NCI-H2029 treated with DMSO at 0.1 percent for 48 hours (cell line): ENCODE measurements at places on chromosomes 2 and 18.

DNA sequence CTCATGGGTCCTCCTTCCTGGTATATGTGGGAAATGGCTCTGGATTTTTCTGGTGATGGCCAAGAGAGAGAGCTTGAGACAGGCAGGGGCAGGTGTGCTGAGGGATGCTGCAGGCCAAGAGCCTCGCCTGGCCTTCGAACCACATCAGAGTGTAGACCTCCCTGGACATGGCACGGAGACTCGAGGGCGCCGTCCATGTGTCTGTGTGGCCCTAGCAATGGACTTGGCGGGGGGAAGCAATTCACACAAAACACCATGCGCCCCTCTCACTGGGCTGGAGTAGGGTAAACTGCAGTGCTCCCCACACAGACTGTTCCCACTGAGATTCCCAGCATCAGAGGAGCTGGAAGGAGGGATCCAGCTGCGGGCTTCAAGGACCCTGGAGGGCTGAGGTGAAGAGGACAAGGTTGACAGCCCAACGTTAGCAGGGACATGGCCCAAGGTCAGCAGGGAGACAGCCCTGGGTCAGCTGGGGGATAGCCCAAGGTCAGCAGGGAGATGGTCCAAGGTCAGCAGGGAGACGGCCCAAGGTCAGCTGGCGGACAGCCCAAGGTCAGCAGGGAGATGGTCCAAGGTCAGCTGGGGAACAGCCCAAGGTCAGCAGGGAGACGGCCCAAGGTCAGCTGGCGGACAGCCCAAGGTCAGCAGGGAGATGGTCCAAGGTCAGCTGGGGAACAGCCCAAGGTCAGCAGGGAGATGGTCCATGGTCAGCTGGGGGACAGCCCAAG is 75.4 kb upstream of the HDAC4 start:
- no peak for DNase-seq

DNA sequence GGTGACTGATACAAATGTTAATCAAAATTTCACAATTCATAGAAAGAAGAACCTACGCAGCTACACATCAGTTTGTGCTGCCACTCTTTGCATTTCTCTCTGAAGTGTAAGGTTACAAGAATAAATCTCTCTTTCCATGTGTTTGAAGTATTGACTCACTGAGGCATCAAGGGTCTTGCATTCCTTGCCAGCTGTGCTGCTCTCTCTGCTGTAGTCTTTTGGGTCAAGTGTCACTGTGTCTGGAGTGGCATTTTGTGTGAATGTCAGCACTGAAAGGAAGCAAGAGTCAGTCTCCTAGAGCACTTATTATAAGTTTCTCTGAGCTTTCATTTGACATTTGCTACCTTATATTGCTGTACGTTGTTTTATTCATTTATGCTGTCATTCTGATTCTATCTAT is 1696.1 kb upstream of the LRRTM1 start:
- DNase-seq = no peak

DNA sequence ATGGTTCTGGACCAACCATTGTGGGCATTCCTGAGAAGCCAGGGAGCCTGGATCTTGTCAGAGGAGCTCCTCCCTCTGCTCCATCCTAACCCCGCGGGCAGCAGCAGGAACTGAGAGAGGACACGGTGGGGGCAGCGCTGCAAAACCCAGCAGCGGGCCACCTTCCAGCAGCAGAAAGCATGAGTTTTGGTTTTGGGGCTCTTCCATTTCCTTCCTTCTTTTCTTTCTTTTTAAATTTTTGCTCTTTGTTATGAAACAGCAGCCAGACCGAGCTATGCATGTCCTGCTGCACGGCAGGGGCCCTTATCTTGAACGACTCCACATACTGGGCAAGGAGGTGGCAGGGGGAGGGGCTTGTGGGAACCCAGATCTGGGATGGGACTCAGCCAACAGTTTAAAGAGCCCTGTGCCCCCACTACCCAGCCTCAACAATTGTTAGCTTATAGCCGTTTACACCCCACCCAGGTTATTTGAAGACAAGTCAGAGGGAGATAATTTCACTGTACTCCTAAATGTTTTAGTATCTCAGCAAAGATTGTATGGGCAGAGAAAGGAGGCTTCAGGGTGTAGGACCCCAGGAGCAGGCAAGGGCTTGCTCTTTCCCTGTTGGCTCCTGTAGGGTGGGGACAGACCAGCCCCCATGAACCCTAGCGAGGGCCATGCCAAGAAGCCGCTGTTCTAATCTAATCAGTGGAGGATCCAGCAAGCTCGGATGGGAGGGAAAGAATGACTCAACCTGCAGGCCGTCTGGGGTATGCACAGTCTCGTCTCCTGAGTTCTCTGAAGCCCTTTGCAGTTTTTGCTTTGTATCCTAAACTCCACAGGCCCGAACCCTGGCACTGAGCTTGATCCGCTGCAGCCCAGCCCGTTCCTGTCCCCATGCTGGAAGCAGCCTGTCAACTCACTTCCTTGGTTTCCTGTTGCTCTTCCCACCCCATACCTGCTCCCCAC is 75.3 kb downstream of the LRRFIP1 start:
- DNase-seq = no peak

DNA sequence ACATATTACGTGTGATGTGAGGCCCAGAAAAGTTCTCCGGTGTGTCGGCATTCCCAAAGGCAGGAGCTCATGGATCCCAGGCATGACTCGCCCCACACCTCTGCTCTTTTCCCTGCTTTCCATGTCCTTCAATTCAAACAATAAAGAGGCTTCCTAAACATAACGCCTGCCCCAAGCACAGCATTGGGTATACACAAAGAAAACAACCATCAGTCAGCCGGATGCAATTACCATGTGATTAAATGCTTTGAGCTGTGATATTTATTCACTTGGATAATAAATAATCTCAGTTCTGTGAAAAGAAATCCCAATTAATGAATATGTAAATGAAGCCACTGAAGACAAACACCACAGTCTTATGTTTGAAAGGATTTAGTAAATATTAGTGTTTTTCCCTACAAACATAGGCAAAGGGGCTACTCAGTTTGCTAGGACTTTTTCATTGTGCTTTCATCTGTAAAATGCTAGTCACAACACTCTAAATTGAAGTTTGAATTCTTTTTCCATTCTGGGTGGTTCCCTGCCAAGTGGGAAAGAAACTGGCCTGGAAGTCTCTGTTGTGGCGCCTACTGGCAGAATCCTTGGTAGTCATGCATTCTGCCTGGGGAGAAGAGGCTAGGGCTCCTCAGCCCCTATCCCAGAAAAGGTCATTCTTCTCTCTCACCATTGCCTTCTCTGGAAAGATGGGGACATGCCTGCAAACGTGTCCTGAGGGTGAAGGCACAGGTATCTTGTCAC is 144.7 kb downstream of the COL6A3 start:
- DNase-seq = no peak

DNA sequence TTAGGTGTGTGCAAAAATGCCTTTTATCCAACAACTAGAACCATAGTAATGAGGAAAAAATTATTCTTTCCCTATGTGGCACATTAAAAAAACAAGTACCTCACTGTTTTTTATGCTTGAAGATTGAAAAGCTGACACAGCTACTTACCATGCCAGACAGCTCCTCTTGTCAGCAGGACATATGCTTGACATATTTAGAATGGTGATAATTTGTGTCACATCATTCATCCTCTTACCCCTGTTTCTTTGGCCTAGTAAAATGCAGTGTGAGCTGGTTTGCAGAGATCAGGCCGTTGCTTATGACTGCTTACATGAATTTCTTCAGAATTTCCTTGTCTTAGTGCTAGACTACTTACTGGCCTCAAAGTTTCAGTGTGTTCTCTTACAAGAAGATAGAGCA is 869.9 kb downstream of the LRP1B start:
- no peak for DNase-seq
